ENCODE measurements at places on chromosomes 7 and 10.

GRCh38 chr7:150405584-150406311 lies 26.6 kb downstream of the ZNF775 start:
- DNase-seq: no peak

GRCh38 chr10:113226399-113226798 lies 276.4 kb downstream of the TCF7L2 start:
- no peak for DNase-seq

DNA sequence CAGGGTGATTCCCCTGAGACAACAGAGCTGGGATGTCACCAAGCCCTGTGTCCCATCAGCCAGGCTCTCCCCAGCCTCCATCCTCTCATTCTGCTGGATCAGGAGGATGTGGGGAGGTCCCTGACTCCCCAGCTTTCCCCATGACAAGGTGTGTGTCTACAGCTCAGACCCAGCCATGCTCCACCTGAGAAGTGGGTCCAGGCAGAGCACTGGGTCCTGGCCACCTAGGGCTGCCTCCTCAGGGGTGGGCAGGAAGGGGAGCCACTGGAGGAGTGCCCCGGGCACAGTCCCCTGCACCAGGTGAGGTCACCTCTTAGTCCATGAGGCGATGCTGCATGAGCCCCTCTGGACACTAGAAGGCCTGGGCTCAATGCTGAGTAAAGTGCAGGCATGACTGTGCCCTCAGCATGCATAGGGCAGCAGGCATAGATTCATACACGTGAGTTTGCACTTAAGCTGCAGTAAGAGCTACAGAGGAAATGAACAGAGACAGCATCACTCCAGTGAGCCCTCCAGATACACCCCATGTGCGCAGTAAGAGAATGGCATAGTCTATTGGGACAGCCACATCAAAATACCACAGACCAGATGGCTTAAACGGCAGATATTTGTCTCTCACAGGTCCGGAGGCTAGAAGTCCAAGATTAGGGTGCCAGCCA lies 48.3 kb downstream of the ALOX5 start:
- no peak for DNase-seq

GRCh38 chr10:133249094-133249780 lies 11.6 kb downstream of the VENTX start:
- no peak for DNase-seq

GRCh38 chr7:91929463-91929862 lies 11.2 kb upstream of the AKAP9 start:
- no peak for DNase-seq

GRCh38 chr7:4549681-4550080 lies 132.4 kb upstream of the FOXK1 start:
- DNase-seq: no peak

DNA sequence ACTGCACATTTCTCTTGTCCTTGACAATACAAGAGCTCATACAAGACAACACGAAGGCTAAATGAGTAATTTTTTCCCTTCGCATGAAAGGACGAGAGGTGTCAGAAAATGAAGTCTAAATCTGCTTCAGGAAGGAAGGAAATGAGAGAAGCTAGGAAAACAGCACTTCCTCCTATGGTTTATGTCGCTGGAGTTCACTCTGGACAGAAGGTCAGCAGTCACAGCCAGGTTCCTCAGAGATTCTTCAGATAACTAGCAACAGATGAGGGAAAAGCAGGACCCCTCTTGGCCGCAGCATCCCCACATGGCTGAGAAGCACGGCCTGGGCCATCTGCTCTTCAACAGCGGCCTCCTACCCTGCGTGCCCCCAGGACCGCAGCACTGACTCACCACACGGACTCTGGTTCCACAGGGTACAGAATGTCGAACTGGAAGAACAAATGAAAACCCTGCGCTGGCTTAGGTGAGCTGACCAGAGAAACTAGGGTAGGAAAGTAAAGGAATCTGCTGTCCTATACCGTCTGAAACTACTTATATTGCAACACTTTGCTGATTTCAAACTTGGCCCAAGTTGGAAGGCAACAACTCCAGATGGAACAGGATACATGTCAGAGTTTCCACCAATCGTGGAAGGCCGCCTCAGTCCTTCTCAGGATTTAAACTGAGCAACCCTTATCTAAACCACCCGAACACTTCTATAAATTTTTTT lies 26.3 kb downstream of the DNMBP start:
- no peak for DNase-seq

DNA sequence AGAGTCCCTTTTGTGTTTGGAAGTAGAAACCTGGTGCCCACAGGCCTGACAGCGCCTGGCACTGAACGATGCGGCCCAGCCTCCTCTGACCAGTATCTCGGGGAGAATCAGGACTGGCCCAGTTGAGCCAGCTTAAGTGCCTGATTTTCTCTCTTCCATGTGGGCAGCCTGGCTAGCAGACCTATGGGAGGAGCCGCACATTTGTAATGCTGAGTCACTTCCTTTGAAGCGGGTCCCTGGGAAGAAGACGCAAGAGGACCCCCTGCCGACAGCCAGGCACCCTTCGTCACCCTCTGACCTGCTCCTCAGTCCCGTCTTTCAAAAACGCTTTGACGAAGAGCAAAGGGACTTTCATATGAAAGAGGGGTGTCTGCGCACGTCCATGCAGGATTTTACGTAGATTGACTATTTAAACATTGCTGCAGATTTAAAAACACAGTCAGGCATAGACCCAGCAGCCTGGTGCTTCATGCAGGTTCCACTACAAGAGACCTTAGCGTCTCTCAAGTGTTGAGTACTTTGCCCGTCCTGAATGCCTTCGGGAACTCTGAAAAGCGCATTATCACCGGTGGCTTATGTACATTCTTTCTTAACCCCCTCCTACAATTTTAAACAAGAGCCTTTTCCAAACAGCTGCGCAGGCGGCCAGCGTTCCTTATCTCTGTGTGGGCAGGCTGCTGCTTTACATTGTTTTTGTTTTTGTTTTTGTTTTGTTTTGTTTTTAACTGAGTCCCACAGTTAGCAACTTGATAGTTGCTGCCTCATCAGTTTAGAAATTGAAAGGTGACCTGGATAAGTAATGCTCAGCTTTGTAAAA lies 36.5 kb upstream of the AP5Z1 start:
- no peak for DNase-seq

DNA sequence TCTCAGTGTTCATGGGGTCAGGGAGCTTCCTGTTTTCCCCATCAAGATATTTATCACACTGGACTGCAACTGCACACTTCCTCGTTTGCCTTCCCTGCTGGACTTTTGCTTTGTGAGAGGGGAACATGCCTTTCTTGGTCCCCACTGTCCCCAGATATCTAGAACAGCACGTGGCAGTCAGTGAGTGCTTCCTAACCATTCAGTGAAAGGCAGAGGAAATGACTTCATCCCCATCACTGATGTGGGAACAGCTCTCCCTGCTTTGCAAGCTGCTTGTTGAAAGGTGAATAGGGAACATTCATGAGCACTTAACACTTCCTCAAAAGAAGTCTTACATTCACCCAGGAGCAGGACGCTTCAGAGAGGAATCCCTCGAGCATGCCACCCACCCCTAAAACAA lies 135.4 kb downstream of the MYOF start:
- DNase-seq: no peak

DNA sequence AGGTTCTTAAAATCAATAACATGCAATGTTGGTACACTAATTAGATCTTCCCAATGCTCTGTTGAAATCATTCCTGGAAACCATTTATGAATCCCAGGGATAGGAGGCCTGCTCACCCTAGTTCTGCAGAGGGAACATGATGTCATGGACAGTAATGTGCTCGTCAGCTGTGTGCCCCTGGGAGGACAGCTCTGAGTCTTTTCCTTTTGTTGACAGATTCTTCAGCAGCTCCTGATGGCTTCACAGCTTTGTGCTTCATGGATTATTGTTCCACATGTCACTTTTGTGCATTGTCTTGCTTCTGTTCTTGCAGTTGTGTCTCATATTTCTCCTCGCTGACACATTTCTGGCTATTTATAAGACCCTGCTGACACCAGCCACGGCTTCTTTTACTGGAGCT lies 367.5 kb downstream of the CCSER2 start:
- no peak for DNase-seq

- no peak for DNase-seq
These were observed 86.2 kb upstream of the ANLN start for GRCh38 chr7:36303202-36304098.

DNA sequence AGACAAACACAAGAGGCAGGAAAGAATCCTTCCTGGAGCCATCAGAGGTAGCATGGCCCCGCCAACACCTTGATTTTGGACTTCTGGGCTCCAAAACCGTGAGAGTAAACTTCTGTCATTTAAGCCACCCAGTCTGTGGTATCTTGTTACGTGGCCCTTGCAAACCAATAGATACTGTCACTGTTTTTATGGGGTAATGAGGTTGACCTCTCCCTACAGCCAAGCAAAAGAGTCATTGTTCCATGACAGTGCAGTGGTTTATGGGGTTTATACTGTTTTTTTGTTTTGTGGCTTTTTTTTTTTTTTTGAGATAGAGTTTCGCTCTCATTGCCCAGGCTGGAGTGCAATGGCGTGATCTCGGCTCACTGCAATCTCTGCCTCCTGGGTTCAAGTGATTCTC lies 32.8 kb downstream of the KIAA1549 start:
- DNase-seq: no peak

DNA sequence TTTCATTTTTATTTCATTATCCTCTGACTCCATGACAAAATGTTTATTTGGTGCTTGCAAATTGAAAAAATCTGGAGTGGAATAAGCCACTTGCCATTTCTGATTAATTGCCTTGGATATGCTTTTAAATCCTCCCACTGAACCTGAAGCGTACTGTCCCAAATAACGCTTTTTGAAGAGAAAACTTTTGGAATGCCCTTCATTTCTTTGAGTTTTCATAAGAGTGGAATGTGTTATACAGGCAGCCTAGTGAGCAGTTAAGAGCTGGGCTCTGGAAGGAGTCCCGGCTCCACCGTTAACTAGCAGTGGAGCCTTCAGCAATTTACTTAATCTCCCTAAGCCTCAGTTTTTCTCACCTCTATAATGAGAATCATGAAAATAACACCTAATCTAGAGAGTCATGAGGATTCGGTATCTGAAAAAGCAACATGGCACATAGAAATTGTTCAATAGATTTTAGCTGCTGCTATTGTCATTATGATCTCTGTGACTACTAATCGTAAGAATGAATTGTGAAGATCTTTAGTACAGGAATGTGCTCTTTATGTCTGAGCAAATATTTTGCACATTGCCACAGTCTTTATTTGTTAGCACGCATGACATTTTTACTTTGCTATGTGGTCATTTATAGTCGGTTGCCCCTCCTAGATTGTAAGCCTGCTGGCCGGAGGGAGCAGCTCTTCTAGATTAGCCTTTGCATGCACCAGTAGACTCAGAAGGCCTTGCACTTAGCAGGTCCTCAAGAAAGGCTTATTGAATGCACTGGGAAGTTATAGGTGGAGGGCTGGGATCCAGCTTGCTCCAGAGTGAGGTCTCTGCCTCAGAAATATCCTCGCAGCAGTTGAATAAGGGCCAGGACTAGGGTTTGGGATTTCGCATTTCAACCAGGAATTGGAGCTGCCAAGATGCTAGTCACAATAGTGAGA lies 59.4 kb downstream of the PLCE1 start:
- DNase-seq: no peak

DNA sequence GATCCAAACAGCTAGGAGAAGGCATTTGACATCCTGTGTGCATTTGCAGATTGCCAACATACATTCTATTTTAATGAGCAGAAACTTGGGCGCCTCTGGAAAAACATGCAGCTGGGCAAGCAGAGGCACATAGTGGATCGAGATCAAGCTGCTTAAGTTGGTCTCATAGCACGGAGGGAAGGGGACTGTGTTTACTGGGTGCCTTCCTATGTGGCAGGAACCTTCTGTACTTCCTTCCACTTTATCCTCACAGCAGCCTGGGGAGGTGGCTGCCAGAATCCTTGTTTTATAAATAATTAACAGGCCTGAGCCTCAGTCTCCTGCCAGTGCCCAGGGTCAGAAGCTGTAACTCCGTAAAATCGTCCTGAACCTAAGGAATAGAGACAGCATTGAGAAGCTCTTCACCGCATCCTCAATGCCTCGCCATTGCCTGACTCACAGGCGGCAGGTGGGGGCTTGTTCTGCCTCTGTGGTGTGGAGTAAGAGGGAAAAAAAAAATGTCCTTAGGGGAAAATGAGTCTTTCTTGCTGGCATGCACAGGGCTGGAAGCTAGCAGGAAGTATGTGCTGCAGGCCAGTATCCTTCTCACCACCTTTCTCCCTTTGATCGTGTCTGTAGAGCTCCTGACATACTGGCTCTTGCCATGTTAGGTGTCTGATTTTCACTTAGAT lies 6.2 kb downstream of the VWA2 start:
- DNase-seq: no peak

DNA sequence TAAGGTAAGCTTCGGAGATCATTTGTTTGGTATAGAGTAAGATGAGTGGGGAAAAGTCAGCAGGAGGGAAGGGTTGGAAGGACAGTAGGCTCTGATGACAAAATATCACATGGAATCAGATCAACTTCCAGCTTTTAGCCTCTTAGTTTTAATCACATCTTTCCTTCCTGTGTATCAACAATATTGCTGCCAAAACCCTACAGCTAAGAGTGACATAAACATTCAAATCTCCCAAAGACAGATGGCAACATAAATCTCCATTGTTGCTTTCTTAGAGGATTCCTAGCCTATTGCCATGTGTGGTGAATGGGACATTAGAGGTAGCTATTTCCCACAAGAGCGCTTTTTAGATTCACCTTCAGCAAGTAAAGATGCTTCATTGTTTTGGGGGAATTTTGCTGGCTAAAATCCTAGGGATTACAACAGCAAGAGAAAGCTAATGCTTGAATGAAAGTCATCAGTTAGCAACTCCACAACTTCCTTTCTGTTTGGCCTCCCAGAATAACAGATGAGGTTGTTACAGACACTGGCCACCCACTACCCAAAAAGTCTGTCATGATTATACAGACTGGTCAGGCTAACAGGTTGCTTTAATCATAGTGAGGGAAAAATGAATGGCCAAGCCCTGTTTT lies 35.2 kb upstream of the FZD1 start:
- no peak for DNase-seq

GRCh38 chr10:24197263-24197662 lies 11.7 kb upstream of the KIAA1217 start:
- no peak for DNase-seq

DNA sequence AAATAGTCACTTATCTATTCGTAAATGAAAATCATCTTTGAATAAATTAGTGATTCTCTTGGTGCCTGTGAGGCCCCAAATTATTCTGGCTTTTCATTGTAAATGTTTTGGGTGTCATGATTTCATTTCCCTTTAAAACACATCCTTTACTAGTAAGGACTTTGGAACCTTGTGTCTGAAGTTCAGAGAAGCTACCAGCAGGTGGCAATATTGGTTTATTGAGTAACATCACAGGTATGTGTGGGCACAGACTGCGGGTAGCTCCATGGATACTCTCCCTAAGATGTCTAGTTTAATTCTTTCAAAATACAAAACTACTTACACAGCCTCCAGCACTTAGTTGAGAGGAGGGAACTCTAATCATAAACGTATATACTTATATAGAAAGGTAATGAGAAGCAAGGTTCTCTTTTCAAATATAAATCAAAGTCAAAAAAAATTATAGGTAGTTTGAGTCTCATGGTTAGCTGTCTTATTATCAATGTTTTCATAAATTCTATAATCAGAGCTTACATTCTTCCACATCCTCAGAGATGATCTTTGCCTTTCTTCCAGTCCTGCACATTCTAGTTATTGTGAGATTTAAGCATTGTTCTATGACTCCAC lies 449.6 kb downstream of the GRM8 start:
- peak; percentile 23 for DNase-seq

- DNase-seq: no peak
These were observed 297.6 kb downstream of the PTEN start for GRCh38 chr10:88161070-88161469.

Data from GM19239 (cell line).